ENCODE measurements at places on chromosomes 1 and 21.

DNA sequence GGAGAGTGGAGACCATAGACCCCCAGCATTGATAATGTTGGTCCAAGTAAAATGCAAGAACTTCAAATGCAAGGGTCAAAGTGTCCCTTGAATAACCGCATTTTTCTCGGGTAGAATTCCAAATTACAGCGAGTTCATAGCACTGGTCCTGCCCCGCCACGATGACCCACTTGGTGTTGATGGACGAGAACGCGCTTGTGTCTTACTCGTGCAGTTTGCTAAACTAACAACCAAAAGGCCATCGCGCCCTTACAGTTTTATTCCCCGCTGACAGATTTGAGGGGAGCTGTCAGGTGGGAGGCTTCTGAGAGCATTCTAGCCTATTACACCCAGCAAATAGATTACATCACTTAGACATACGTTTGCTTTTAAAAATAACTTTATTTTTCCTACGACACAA, 17.3 kb upstream of the TSPEAR start:
- DNase-seq: no peak

- peak; percentile 38 for DNase-seq
Observed at GRCh38 chr1:180934563-180934962, 21.9 kb downstream of the KIAA1614 start.

- DNase-seq: no peak
Observed at GRCh38 chr1:17867470-17867869, 112.3 kb downstream of the ACTL8 start.

DNA sequence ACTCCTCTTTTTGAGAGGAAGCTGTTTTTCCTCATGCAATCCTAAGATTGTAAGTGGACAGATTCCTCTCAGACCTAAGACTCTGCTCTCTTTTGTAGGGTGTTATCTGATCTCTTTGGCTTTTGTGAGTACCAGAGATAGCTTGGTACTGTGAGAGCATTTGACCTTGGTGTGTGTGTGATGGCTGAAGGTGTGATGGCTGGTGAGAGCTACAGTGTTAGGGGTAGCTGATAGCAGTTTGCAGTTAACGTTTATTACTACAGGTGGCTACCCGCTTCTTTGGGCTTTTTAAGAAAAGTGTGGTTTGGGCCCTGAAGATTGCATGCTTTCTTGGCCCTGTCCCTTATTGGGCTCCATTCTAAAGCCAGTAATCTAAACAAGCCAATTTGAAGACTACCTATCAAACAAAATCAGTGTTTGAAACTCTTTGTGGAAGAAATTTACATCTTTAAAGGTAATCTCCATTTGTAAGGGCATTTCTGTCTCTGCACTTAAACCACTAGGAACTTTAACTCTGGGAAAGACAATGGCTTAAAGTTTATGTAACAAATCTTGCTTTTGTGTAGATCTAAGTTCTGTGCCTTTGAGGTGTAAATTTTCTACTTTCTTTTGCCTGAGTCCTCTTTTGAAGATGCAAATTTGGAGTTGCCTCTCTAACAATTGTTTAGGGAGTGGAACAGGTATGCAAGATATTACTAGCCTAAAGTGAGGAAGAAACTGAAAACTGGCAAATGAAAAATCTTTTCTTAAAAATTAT, 85.3 kb upstream of the SERBP1 start:
- no peak for DNase-seq

GRCh38 chr1:69914976-69915765, 290.2 kb downstream of the LRRC40 start:
- DNase-seq: no peak

DNA sequence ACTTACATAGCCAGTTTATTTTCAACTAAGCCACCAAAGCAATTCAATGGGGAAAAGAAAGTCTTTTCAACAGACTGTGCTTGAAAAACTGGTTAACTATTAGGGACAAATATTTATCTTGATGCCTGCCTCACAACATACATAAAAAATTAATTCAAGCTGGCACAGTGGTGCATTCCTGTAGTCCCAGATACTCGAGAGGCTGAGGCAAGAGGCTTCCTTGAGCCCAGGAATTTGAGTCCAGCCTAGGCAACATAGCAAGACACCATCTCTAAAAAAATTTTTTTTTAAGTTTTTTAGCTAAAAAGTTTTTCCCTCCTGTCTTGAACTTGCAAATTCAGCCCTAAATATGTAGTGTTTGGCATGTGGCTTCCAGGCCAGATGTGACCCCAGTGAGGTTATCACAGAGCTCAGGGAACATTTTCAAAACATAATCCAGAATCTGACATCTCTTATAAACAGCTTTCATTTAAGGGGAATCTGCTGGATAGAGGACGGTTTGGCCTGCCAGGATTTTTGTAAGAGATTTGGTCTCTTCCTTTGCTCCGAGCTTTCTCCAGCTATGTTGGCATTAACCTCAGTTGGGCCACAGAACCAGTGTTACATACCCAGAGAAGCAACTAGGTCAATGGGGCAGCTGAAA, 46.4 kb downstream of the COL6A1 start:
- no peak for DNase-seq

GRCh38 chr1:219066631-219067349, 106.9 kb upstream of the LYPLAL1 start:
- DNase-seq: no peak

DNA sequence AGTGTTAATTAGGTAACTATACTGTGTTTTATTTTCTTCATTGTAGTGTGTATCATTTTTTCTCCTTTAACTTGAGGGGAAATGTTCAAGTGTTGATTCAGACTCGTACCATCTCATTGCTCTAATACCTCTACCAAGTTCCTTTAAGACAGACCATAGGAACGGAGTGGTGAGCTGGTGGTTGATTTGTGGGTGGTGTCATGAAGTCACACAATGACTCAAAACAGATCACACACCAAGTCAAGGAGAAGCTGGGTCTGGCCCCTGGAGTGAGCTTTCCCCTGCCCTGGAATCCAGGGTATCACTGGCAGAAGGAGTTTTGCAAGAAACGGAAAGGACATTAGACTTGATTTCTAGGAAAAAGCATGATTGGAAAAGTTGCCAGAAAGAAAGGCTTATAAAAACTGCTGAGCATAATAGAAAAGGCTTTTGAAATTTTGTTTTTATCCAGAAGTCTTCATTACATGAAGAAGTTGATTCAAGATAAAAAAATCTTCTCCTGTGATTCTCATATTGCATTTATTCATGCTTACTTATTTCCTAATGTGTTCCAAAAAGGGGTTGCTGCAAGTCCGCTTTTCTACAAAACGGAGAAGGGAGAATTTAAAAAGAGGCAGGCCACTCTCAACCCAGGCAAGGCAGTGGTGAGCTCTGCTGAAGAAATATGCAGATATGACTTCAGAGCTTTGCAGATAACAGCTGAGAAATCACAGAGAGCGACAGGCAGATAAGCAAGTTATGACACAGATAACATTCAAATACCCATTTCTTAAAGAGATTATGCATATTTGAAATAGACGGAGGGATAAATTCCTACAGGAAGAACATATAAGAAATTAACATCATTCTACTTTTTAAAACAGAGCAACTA, 79.7 kb downstream of the TBX19 start:
- DNase-seq: no peak

- no peak for DNase-seq
Observed at GRCh38 chr1:157937744-157938143, 55.7 kb upstream of the KIRREL1 start.

- no peak for DNase-seq
Observed at GRCh38 chr1:229952670-229953520, 114.1 kb upstream of the GALNT2 start.

- no peak for DNase-seq
Observed at GRCh38 chr1:198529414-198529813, 11.1 kb downstream of the ATP6V1G3 start.

- DNase-seq: no peak
Observed at GRCh38 chr21:29650523-29651022, 289.2 kb downstream of the GRIK1 start.

- no peak for DNase-seq
Observed at GRCh38 chr1:31575369-31576140, 760 bp upstream of the TINAGL1 start.

GRCh38 chr1:240965581-240966091, 353.7 kb upstream of the GREM2 start:
- DNase-seq: no peak

DNA sequence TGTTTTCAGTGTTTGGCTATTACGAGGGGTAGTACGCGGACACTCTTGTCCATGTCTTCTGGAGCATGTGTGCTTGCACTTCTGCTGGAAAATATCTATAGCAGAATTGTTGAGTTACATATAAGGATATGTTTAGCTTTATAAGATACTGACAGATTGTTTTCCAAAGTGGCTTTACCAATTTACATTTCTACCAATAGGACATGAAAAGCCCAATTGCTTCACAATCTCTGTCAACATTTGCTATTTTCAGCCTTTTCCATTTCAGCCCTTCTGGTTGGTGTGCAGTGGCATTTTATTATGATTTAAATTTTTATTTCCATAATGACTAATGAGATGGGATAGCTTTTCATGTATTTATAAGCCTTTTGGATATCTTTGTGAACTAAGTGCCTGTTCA, 6.3 kb upstream of the ANGPTL7 start:
- DNase-seq: no peak

- no peak for DNase-seq
Observed at GRCh38 chr1:230281556-230281955, 144.6 kb downstream of the PGBD5 start.

DNA sequence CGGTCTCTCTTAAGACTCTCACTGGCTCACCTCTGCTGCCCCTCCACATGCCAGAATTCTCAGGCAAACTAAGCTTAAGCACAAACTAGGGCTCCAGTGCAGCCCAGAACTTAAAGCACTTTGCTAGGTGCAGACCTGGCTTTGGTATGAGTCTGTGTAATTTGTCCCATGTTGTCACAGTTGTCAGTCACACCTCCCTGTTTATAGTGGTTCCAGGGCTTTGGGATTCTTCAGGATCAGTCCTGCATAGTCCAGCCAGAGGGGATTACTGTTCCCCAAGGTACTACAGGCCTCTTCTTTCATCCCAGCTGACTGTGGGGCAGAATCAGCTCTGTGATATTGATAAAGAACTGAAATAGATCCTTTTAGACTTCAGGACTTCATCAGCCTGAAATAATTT, 105.0 kb upstream of the UBE2U start:
- no peak for DNase-seq

DNA sequence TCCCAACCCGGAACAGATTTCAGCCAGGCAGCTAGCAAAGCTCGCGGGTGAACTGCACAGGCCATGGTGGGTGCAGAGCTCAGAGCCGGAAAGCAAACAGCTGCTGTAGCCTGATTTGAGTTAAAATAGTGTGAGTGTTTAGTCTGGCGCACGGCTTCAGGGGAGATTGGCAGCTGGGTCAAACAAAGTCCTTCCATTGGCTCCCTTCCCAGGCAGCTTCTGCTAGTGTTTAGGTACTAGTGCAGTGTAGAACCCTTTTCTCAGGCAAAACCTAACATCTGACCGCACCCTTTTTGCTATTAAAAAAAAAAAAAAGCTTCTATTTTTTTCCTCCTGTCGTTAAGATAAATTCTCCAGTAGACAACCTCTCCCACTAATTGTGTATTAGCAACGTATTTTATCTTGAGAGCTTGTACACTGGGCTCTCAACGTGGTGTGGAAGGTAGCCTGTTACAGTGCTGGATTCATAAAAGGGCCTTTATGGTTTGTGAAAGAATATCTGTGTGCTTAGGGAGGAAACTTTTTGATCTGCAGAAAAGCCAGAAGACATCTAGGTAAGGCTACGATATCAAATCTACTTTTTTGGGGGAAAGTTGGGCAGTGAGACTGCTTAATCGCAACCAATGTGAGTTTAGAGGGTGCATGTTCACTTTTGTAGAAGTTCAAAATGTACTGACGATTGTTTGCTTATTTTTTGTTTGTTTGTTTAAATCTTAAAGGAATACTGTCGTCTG, 689.6 kb downstream of the USP25 start:
- no peak for DNase-seq

DNA sequence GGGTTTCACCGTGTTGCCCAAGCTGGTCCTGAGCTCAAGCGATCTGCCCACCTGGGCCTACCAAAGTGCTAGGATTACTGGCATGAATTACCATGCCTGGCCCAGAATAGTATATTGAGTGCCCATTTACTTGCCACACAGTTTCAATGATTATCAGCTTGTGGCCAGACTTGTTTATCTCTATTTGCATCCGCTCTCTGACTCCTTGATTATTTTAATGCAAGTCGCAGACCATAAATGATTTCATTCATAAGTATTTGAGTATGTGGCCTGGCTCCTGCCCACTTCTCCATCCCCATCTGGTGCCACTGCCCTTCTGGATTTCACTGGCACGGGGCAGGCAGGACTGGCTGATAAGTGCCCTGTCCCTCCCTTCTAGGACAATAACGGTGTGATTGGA, 18.2 kb upstream of the TRNAU1AP start:
- no peak for DNase-seq

DNA sequence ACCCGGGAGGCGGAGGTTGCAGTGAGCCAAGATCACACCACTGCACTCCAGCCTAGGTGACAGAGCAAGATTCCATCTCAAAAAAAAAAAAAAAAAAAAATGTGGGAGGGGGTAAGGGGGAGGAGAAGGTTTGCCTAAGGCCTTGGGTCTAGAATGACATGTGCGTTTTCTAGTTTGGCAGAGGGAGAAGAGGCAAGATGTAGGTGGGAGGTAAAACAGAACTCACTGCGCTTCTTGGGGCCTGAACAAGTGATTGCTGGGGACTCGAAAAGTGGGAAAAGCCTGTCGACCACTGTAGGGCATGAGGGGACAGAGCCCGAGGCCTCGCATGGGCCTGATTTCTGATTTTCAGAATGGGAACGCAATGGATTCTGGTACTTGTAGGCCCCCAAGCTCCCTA, 19.9 kb downstream of the RUNX3 start:
- no peak for DNase-seq

GRCh38 chr1:86146566-86146965, 10.0 kb downstream of the COL24A1 start:
- no peak for DNase-seq

- no peak for DNase-seq
Observed at GRCh38 chr1:33317354-33317753, 3.5 kb downstream of the A3GALT2 start.

DNA sequence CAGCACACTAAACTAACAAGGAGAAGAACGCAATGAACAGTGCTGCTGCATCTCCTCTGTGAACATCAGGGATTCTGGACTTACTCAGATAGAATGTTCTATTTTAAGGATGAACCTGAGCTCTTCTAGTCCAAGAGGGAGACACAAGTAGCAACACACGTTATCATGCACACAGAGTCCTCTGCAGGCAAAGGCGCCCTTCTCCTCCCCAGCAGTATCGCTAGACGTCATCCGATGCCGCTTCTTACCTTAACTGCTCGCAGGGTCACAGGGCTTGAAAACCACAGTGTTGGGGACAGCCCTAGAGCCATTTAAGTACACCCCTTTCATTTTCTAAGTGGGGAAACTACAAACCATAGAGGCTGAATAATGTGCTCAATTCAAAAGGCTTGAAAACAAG, 74.5 kb downstream of the HIVEP3 start:
- DNase-seq: no peak

DNA sequence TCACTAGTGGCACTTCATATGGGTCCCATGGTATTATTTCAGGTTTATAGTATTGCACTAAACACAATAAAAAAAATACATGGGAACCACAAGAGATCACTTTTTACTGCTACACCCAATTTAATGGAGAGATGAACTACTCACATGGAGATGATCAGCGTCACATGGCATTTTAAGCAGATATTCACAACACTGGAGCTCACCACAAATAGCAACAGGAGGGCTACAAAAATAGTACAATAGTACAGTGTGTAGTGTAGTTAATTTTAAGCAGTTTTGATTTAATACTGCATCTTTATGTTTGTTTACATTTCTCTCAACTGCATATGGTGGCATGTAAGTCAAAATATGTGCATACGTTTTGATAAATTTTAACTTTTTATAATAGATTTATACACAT, 31.0 kb downstream of the SNX7 start:
- DNase-seq: no peak

GRCh38 chr21:44908908-44909307, 11.8 kb downstream of the ITGB2 start:
- no peak for DNase-seq

GRCh38 chr21:44466996-44467858, 11.9 kb downstream of the LRRC3 start:
- DNase-seq: no peak
